ENCODE measurements at places on chromosomes 3 and 15. TPM values are rescaled to one million over a fixed set of nuclear protein-coding genes. Genes with fewer than 3 reads are reported as not detected.
A peak's percentile ranks its signal among the peaks of the same experiment; 100 is the strongest.

REC114 gene
- total RNA-seq, result not detected

RLBP1 gene
- not detected for total RNA-seq

CHAC1 gene
- not detected for total RNA-seq

GOLGA8G gene
- total RNA-seq, result not detected

CCNL1 gene
- total RNA-seq, result 176 TPM

CPN2 gene
- not detected for total RNA-seq

CRYGS gene
- 3.3 TPM for total RNA-seq

COL6A5 gene
- total RNA-seq, result not detected

ATG7 gene
- 73.2 TPM for total RNA-seq

PIERCE2 gene
- not detected for total RNA-seq

DNA sequence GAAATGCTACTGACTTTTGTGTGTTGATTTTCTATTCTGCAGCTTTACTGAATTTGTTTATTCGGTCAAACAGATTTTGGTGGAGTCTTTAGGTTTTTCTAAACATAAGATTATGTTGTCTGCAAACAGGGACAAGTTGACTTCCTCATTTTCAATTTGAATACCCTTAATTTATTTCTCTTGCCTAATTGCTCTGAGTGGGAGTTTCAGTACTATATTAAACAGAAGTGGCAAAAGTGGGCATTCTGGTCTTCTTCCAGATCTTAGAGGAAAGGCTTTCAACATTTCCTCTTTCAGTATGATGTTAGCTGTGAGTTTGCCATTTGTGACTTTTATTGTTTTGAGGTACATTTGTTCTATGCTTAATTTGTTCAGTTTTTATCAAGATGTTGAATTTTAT lies 268.5 kb downstream of the WNT5A start:
- no peak for DNase-seq

DNA sequence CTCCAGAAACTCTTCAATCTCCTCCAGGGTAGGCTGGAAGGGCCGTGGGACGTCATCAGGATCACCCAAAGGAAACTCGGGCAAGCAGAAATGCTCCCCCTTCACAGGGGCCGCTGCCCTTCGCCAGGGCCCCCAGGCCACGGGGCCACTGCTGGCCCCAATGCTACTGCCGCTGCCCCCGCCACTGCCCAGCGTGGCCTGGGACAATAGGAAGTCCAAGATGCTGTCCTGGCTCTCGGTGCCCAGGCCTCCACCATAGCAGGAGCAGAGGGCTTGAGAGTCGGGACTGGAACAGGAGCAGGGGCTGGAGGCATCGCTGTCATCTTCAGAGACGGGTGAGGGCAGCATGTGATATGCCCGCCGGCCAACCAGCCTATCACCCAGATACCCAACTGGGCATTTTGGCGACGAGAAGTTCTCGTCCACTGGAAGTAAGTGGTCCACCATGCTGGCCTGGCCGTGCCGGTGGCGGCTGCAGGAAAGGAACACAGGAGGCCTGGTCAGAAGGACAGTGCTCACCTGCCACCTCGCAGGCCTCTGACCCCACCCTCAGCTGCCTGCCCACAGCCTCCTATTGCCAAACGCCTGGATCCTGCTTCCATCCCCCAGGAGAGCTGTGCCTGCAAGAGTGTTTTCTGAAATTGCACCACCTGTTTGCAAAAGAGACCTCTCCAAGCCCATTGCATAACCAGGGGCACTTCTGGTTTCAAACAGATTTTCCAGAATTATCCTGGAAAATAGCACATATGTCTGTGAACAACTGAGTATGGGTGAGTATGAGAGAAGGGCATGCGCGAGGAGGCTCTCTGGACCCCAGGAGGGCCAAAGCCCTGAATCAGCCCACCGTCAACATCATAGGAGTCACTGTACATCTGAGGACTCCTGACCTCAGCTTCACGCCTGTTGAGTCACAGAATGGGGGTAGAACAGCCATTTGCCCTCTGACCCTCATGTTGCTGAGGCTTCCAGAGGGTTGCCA lies 4.4 kb downstream of the KLF15 start:
- DNase-seq, result peak; percentile 45

DNA sequence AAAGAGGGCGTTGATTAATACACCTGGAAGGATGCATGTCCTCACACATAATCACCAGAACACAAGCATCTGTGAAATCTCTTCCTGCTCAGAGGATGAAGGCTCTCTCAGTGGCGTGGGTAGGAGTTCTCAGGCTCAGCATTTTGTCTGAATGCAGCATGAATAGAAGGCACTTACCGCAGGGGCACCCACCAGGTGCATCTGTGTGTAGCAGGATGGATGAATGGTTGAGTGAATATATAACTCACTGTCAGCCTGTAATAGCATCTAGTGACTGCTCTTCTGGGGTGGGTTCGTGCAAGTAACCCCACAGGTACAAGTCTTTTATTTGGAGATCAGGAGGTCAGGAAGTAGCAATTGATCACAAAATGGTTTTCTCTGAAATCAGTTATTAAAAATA lies 143.0 kb downstream of the SQOR start:
- DNase-seq, result no peak

GRCh38 chr15:55108858-55109518 lies 87.8 kb downstream of the RSL24D1 start:
- peak; percentile 34 for DNase-seq

- no peak for DNase-seq
These were observed 22.9 kb upstream of the DNAAF4 start for GRCh38 chr15:55530861-55531313.

- no peak for DNase-seq
These were observed 27.2 kb upstream of the MEX3B start for GRCh38 chr15:82072926-82073537.

GRCh38 chr15:70056091-70056680 lies 41.5 kb downstream of the TLE3 start:
- no peak for DNase-seq

DNA sequence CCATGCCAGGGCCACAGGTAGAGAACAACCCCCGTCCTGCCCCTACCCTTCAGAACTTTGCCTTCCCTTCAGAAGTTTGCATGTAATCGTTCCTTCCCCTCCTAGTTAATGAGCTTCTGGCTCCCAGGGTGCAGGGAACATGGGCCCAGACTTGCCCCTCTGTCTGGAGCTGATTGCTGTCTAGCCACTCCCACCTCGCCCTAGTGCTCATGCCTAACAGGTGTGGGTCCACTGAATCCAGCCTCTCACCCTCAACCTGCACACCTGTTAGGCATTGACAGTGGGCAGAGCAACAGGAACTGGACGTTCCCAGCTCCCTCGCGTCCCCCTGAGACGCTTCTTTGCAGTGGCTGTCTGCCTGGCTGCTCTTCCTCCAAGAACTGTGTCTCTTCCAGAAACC lies 40.3 kb downstream of the WNT5A start:
- no peak for DNase-seq

- peak; percentile 52 for DNase-seq
These were observed 51.6 kb upstream of the BLM start for GRCh38 chr15:90665288-90666134.

DNA sequence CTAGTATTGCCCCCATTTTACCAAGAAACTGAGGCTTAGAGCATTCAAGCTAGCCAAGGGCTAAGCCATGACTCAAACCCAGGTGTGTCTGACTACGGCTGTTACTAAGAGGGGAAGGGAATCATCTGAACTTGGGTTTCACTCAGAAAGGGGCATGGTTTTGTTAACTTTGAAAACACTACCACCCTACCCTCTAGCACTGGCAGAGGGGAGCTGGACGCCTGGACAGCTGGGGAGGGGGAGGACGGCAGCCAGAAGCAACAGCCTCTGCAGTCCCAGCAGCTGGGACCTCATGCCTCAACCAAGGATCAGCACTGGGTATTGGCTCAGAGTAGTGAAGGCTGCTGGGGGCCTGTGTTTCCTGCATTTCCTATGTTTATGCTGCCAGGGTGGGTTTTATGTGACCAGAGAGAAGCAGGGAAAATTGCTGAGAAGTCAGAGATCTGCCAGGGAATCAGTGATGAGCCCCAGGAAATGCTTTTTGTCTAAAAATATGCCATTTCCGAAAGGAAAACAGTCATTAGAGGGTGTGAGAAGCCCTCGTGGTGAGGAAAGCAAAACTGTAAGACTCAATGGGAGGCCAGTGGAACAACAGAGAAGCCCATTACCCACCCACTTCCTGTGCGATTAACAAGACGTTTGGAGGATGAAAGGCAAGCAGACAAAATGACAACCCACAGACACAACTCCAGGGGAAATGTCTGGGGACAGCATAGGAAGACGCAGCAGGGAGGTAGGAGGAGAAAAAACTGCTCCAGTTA lies 41.2 kb downstream of the LIPC start:
- no peak for DNase-seq

- DNase-seq, result no peak
These were observed 107.4 kb downstream of the TBL1XR1 start for GRCh38 chr3:177089901-177090300.

DNA sequence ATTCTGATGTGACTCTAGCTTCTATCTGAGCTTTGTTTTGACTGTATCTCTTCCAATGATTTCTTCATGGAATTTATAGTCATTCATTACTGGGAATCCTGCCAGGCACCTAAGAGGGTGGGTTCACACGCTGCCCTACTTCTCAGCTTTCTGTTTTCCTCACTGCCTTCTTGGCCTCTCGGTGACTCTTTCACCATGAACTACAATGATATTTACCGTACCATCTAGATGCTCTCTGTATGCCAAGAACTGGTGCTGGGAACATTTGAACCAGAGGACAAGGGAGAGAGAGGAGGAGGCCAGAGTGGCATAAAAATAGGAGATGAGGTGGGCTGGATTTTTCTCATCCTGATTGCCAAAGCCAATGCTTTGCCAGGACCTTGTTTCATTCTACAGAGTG lies 280.0 kb upstream of the P2RY1 start:
- DNase-seq, result peak; percentile 66

GRCh38 chr3:151766454-151766853 lies 32.7 kb downstream of the AADACL2 start:
- no peak for DNase-seq

DNA sequence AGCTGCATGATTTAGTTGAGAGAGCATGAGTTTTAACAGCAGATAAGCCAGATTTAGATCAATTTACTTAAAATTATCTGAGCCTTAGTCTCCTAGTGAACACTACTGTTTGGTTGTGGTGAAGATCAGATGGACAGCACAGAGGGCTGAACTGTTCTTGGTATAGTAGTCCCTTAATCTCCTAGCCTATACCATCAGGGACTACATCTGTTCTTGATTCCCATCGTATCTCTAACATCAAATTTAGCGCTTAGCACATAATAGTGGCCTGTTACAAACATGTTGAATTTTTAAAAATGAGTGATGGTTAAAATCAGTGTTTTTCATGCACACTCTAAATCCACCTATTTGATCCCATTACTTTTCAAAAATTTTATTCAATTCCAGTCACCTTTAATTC lies 507.7 kb downstream of the GRM7 start:
- DNase-seq, result no peak

DNA sequence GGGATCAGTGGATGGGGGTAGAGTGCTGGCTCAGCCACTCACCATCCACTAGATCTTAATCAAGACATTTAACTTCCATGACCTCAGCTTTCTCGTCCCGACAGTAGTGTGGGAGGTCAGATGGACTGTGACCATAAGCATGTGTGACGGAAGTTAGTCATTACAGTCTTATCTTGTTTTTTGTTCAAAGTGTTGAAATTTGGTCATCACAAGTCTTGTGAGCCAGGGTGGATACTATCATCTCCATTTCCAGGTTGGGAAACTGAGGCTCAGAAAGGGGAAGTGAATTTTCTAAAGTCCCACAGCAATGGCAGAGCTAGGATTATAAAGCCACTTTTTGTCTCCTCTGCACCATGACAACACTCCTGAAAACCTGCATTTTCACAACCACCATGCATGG lies 32.0 kb upstream of the ITGA11 start:
- DNase-seq, result no peak
